Tibial nerve (tissue), 4 donors: ENCODE measurements at places on chromosomes 13 and 19.

GRCh38 chr19:52070496-52070895 lies 21.9 kb upstream of the ZNF432 start:
- no peak for DNase-seq

DNA sequence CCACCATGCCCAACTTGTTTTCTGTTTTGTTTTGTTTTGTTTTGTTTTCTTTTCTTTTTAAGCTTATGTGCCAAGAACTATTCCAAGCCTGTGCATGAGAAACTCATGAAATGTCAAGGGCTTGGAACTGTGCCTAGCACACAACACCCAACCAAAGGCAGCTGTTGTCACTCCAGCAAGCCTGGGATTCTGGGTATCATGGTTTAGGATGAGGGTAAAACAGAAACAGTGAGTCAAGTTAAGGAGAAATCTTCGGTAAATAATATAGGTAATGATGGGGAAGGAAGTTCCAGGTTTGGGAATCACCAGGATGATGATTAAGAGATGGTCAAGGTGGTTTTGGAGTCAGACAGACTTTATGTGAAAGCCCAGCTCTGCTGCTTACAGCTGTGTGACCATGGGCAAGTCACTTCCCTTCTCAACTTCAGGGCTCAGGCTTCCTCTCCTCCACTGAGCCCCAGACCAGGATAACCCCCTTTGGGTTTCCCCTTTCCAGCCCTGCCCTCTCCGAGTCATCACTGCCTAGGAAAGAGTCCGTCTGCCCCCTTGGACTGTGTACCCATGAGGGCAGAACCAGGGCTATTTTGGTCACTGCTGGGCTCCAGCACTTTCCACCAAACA lies 5.0 kb downstream of the PVR start:
- no peak for DNase-seq

DNA sequence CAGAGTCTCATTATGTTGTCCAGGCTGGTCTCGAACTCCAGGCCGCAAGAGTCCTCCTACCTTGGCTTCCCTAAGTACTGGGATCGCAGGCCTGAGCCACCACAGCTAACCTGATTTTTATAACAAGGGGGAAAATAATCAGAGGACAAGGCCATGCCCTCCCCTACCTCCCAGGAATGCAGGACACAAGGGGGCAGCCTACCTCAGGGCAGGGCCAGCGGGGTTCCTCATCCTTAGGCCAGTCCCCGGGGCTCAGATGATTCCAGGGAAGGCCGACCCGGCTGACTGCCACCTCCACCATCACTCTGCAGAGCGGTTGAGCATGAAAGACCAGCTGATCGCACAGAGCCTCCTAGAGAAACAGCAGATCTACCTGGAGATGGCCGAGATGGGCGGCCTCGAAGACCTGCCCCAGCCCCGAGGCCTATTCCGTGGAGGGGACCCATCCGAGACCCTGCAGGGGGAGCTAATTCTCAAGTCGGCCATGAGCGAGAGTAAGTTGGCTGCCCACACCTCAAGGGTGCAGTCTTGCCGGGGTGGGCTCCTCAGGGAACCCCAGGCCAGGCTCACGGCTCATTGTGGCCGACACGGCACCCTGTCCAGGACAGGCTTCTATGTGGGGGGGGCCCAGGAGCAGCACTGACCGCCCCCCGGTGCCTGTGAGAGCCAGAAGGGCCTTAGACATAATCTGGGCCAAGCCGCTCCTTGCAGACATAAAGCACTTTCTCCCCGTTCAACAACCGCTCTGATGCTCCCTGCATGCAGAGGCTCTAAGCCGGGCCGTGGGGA lies 26.8 kb downstream of the PEX11G start:
- no peak for DNase-seq

- DNase-seq, result no peak
These were observed 208.6 kb downstream of the URI1 start for GRCh38 chr19:30150626-30151025.

DNA sequence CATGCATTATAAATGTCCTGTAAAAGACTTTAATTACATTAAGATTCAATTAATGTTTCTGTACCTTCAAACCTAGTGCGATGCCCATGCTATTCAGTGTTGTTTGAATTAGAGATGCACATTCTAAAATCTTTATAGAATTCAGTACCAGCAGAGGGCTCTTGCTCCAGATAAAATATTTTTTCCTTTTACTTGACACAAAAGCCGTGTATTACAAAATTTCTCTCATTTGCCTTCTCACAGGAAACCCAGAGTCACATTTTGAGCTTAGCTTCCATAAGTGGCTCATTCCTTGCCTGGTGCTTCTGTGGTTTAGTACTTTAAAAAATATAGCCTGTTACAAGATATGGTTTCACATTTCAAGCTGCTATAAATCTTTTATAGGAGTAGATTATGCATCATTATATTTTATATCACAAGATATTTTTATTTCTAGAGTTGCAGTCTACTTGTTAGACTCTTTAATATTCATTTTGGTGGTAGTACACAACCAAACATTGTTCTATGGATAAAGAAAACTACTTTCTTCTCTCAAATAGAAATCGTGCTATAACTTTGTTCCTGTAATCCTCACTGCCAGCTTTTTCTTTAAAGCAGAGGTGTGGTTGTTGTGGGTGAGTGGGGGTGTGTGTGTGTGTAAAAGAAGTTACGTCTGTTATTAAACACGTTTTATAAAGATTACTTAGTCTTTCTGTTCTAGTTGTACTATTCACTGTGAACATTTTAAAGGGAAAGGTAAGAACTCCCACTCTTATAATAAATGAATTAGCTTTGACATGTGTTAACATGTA lies 101.4 kb downstream of the RNF17 start:
- DNase-seq, result no peak

DNA sequence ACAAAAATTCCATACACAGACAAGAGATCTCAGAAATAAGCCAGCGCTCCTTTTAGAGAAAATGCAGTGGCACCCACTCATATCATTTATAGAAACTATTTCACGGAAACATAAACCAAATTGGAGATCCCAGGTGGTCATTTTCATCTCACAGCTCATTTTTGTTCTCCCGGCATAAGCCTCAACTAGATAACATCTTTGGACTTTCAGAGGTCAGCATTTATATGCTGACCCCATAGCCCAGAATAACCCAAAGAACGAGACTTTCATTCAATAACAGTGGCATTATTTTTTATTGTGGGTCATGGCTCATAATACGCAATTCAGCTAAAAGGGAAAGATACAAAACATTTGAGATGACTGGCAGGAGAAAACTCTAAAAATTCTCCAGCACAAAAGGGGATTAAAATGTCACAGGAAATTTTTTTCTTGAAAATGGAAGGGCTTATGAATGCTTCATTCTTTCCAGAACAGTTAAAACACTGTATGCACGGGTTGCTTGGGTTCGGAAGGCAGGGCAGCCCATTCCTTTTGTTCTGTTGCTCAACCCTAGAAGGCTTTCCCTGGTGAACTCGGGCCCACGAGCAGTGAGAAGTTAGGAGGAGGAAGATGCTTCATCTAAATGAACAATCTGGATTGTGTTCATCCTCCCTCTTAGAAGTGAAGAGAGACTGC lies 24.0 kb downstream of the STARD13 start:
- DNase-seq, result no peak
